ENCODE measurements at places on chromosomes 4 and X.

- peaks cover 3% of the 10 kb centered on the region for H3K36me3 ChIP-seq
- no peak overlapping the region for H3K4me3 ChIP-seq
- no peak for DNase-seq
- no peak overlapping the region for H3K27ac ChIP-seq
Measured at GRCh38 chrX:51834076-51834475, 59.3 kb upstream of the MAGED1 start.

- H3K36me3 ChIP-seq = no peaks in the 10 kb centered on the region
- no peak overlapping the region for H3K4me3 ChIP-seq
- H3K4me1 ChIP-seq = no peaks in the 10 kb centered on the region
- no peak for DNase-seq
- no peaks in the 10 kb centered on the region for H3K27me3 ChIP-seq
- H3K27ac ChIP-seq = no peak overlapping the region
Measured at GRCh38 chr4:43990551-43990950, 458.1 kb downstream of the KCTD8 start.

- no peaks in the 10 kb centered on the region for H3K36me3 ChIP-seq
- H3K4me3 ChIP-seq = no peak overlapping the region
- H3K27ac ChIP-seq = no peak overlapping the region
- DNase-seq = no peak
- no peaks in the 10 kb centered on the region for H3K27me3 ChIP-seq
- peaks cover 13% of the 10 kb centered on the region for H3K4me1 ChIP-seq
Measured at GRCh38 chr4:67580577-67580976, 22.1 kb downstream of the STAP1 start.

GRCh38 chr4:80138551-80139538 is 58.5 kb upstream of the PRDM8 start:
- H3K4me3 ChIP-seq = no peak overlapping the region
- H3K4me1 ChIP-seq = peaks cover 19% of the 10 kb centered on the region

DNA sequence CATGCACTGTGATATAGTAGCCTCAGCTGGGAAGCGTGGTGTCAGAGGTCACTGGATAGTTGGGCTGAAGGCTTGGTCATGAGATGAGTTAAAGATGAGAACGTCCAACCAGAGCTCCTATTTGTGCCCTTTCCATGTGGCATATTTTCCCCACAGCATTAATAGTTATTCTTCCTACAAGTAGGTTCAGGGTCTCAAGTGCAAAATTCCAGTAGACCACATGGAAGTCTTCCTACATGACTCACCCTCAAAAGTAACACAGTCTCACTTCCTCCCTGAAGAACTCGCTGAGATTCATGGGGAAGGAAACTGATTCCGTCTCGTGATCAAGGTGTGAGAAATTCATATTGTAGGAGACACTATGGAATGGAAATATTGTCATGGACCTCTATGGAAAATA is 1212.5 kb upstream of the PRKX start:
- H3K27me3 ChIP-seq = no peaks in the 10 kb centered on the region
- no peak overlapping the region for H3K27ac ChIP-seq
- H3K36me3 ChIP-seq = no peaks in the 10 kb centered on the region
- no peaks in the 10 kb centered on the region for H3K4me1 ChIP-seq
- DNase-seq = no peak

DNA sequence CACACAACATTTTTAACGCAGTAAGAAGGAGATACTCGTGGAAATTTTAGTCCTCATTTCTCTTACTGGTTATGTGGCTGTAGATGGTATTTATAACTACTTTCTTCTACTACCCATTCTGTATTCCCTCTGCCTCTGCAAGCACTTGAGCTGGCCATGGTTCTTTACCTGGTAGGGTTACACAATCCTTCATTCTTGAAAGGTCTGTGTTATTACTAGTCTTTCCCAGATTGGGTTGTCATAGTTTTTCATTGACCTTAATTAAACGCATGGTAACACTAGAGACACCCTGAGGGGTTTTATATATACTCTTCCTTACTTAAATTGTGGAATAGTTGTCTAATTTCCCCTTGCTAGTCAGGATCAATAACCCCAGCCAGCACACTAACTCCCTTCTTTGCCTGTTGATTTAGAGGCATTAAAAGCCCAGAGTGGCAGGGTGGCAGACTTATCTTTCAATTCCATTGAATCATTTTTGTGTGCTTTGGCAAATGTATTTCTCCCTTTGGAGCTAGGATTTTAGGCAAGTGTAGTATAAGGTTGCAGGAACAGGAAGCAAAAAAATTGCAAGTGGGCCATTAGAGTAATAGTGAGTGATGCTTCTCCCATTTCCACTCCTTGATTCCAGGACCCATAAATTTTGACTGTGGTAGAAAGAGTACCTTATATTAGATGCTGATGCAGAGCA is 113.6 kb upstream of the EMCN start:
- no peaks in the 10 kb centered on the region for H3K27me3 ChIP-seq
- no peak for DNase-seq
- H3K4me1 ChIP-seq = no peaks in the 10 kb centered on the region
- no peak overlapping the region for H3K27ac ChIP-seq
- H3K4me3 ChIP-seq = no peak overlapping the region

GRCh38 chr4:65014078-65014477 is 604.8 kb upstream of the TECRL start:
- H3K36me3 ChIP-seq = no peaks in the 10 kb centered on the region
- H3K27me3 ChIP-seq = no peaks in the 10 kb centered on the region
- DNase-seq = no peak

DNA sequence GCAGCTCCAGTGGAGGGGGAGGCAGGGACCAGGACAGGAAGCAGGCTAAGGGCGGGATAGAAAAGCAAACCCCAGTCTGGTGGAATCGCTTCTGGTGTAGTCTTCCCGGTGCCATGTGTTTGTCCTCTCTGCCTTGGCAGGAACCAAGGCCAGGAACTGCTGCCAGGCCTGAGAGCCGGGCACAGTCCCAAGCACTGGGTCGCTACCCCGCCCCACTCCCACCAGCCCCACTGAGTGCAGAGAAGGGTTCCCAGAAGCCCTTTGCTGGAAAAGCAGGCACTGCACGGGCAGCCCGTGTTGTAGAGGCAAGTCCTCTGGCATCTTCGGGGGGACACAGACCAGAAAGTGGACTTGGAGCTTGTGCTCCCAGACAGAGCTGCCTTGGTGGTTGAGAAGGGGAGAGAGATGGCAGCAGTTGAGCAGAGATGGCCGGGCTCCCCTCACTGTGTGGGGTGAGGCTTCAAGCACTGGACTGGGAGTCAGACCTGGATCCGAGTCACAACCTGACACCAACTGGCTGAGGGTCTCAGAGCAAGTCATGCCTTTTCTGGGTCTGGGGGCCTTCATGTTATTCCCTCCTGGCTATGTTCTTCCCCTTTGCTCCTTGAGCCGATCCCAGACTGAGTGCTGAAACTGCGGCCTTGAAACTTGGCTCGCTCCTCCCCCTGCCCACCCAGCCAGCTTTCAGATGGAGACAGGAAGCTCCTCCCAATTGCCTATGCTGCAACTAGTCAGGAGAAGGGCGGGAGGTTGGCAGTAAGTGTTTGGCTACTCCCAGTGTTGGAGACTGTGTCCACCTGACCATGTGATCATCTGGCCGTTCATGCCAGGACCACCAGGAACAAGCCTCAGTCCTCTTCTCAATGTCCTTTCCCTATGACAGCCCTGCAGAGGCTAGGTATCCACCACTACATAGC is 59.7 kb upstream of the MTM1 start:
- no peaks in the 10 kb centered on the region for H3K36me3 ChIP-seq
- H3K4me3 ChIP-seq = no peak overlapping the region
- no peak for DNase-seq
- H3K27ac ChIP-seq = no peak overlapping the region
- H3K27me3 ChIP-seq = no peaks in the 10 kb centered on the region

DNA sequence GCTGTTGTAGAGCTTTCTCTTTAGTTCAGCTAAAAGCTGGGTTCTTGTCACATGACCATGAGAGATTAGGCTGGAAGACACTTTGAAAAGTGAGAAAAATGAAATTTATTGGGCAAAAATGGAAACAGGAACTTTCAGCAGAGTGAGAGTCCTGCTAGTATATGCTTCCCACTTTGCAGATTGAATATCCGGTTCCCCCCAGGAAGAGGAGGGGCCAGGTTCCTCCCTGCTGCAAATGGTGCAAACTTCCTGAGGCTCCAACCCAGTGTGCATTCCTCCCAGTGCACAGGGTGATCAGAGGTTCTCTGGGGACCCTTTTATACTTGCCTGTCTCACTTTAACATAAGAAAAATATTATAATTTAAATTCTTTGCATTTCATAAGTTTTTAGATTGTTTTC is 119.9 kb upstream of the SPIN4 start:
- H3K36me3 ChIP-seq = peaks cover 12% of the 10 kb centered on the region
- no peaks in the 10 kb centered on the region for H3K27me3 ChIP-seq
- H3K27ac ChIP-seq = no peak overlapping the region
- no peak for DNase-seq
- no peaks in the 10 kb centered on the region for H3K4me1 ChIP-seq

GRCh38 chr4:113884655-113885054 is 94.8 kb downstream of the ARSJ start:
- no peak overlapping the region for H3K4me3 ChIP-seq
- H3K27me3 ChIP-seq = no peaks in the 10 kb centered on the region
- peaks cover 6% of the 10 kb centered on the region for H3K36me3 ChIP-seq
- no peak overlapping the region for H3K27ac ChIP-seq
- H3K4me1 ChIP-seq = no peaks in the 10 kb centered on the region

All from naive thymus-derived CD8-positive, alpha-beta T cell (primary cell).